Astrocyte (in vitro differentiated cells and primary cell): ENCODE measurements at places on chromosomes 11 and 22. TPM values are rescaled to one million over a fixed set of nuclear protein-coding genes. Genes with fewer than 3 reads are reported as not detected.

CCDC73 gene
- not detected in 2 replicates for total RNA-seq

CCDC117 gene
- total RNA-seq, result 13.5 and 15.8 TPM in 2 replicates

MS4A6E gene
- total RNA-seq, result not detected in 2 replicates

KCNJ11 gene
- 0.43 TPM in 1 of 2 replicates, not detected in the other for total RNA-seq

CD6 gene
- total RNA-seq, result 0.39 and 0.58 TPM in 2 replicates

TOB2 gene
- 48.1 and 54.6 TPM in 2 replicates for total RNA-seq

RCOR2 gene
- 18.8 and 20.3 TPM in 2 replicates for total RNA-seq

HORMAD2 gene
- total RNA-seq, result not detected in 2 replicates

SMDT1 gene
- total RNA-seq, result 29.3 and 31.1 TPM in 2 replicates

MEI1 gene
- 0.19 and 0.64 TPM in 2 replicates for total RNA-seq

TRIM34 gene
- total RNA-seq, result 1.2 and 4.6 TPM in 2 replicates

OR4C45 gene
- not detected in 2 replicates for total RNA-seq

SYCE3 gene
- total RNA-seq, result not detected in 2 replicates

CHID1 gene
- 72.6 and 74.6 TPM in 2 replicates for total RNA-seq

ST14 gene
- total RNA-seq, result 1.4 and 4.2 TPM in 2 replicates
